ENCODE measurements at places on chromosomes 12 and 14. TPM values are rescaled to one million over a fixed set of nuclear protein-coding genes. Genes with fewer than 3 reads are reported as not detected.

DNA sequence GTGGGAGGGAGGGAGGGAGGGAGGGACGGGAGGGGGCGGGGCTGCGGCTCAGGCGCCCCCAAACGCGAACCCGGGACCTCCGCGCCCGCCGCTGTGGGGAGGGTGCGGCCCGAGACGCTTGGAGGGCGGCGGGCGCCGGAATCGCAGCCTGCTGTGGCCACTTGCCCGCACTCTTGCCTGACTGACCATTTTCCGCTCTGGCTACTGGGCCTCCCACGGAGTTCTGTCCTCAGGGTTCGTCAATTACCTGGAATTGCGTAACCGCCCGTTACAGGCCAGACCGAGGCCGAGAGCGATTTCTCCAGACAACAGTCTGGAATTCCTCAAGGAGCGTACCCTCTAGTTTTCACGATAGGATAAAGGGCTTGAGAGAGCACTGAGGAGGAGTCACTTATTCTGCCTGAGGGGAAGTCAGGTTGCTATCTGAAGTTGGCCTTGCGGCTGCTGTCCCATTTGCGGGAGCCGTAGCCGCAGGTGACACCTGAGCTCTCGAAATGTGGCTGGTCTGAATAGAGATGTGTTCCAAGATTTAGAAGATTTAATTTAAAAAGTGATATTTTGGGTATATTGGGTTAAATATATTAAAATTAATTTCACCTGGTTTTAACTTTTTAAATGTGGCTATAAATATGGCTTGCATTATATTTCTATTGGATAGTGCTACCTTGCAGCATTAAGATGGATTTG, 446 bp upstream of the ZNF641 start:
- H3K27me3 ChIP-seq: no peaks in the 10 kb centered on the region
- peak; percentile 55 for ATAC-seq
- H3K4me3 ChIP-seq: peak overlapping the region; percentile 77
- peak overlapping the region; percentile 64 for H3K27ac ChIP-seq
- peaks cover 20% of the 10 kb centered on the region for H3K36me3 ChIP-seq

GRCh38 chr12:104538891-104539462, 82.2 kb downstream of the CHST11 start:
- H3K36me3 ChIP-seq: peaks cover 12% of the 10 kb centered on the region
- H3K27ac ChIP-seq: no peak overlapping the region
- H3K4me1 ChIP-seq: peaks cover 42% of the 10 kb centered on the region
- no peaks in the 10 kb centered on the region for H3K27me3 ChIP-seq
- no peak overlapping the region for H3K4me3 ChIP-seq

DNA sequence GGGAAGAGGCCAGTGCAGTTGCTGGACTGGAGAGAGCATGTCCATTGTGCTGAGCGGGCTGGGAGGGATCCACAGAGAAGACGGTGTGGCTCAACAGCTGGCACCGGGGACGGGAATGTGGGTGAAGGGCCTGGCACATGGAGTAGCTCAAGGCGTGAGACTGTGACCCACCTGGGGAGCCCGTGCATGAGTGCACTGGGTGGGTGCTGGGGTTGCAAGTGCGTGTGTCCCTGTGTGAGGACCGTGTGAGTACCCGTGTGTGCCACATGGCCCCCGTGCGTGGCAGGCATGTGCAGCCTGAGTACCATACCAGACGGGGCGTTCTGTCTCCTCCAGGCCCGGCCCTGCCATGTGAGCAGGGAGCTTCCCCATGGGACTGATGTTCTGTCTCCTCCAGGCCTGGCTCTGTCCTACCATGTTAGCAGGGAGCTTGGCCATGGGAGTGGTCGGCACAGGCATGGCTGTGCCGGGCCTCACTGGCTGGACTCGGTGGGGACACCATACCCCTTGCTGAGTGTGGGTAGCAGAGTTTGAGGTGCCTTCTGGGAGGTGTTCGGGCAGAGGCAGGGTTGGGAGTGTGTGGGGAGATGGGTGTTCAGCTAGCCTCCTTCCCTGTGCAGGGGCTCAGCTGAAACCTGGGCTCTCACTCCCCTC, 234.4 kb downstream of the TMEM121 start:
- H3K4me3 ChIP-seq: no peak overlapping the region
- H3K27me3 ChIP-seq: peaks cover 5% of the 10 kb centered on the region
- no peak overlapping the region for H3K27ac ChIP-seq
- H3K4me1 ChIP-seq: no peaks in the 10 kb centered on the region

GRCh38 chr14:99656171-99656570, 11.2 kb downstream of the HHIPL1 start:
- ATAC-seq: no peak
- H3K4me1 ChIP-seq: no peaks in the 10 kb centered on the region
- peaks cover 41% of the 10 kb centered on the region for H3K27me3 ChIP-seq
- no peak overlapping the region for H3K27ac ChIP-seq
- no peaks in the 10 kb centered on the region for H3K36me3 ChIP-seq
- no peak overlapping the region for H3K4me3 ChIP-seq

GRCh38 chr12:58915634-58916033, 4.7 kb downstream of the LRIG3 start:
- no peaks in the 10 kb centered on the region for H3K4me1 ChIP-seq
- no peak overlapping the region for H3K4me3 ChIP-seq
- H3K27me3 ChIP-seq: peaks cover 17% of the 10 kb centered on the region
- H3K36me3 ChIP-seq: no peaks in the 10 kb centered on the region

- H3K27ac ChIP-seq: no peak overlapping the region
- no peaks in the 10 kb centered on the region for H3K36me3 ChIP-seq
- no peak for ATAC-seq
- no peaks in the 10 kb centered on the region for H3K4me1 ChIP-seq
- H3K4me3 ChIP-seq: no peak overlapping the region
- peaks cover 29% of the 10 kb centered on the region for H3K27me3 ChIP-seq
Observed at GRCh38 chr12:125346362-125346761, 281.1 kb downstream of the AACS start.

GRCh38 chr12:26979733-26980132, 34.5 kb downstream of the TM7SF3 start:
- peaks cover 4% of the 10 kb centered on the region for H3K4me1 ChIP-seq
- no peaks in the 10 kb centered on the region for H3K27me3 ChIP-seq
- no peak overlapping the region for H3K4me3 ChIP-seq
- peaks cover 52% of the 10 kb centered on the region for H3K36me3 ChIP-seq
- ATAC-seq: no peak

GRCh38 chr12:125079648-125080645, 14.7 kb downstream of the AACS start:
- no peak overlapping the region for H3K4me3 ChIP-seq
- H3K27ac ChIP-seq: no peak overlapping the region
- ATAC-seq: no peak
- H3K4me1 ChIP-seq: no peaks in the 10 kb centered on the region

DNA sequence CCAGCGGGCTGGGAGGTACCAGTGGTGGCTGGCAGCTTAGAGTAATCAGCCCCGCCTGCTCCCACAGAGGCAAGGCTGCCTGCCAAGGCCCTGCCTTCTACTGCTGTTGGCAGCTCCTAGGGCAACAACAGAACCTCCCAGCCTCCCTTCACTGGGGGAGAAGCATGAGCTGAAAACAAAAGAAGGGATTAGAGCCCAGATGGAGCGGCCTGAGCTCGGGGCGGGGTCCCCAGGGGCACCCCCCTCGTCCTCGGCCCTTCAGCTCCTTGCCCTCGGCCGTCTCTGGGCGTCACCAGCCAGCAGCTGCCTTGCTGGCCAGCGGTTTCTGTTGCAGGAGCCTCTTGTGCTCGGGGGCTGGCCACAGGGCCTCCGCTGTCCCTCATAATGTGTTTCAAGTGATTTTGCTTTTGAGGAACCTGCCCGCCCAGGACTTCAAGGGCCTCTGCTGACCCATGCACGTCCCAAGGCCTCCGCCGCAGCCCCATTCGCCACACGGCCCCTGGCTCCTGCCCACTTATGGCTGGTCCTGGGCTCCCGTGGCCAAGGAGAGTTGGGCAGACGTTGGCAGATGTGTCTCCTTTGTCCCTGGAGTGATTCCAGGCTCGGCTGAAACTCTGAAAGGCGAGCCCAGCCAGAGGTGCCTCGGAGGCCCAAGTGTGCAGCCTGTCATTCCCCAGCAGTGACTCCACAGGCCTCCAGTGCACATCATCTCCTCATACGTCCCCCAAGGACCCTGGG, 49.7 kb downstream of the PSMA6 start:
- no peaks in the 10 kb centered on the region for H3K27me3 ChIP-seq
- no peak overlapping the region for H3K4me3 ChIP-seq
- ATAC-seq: peak; percentile 62
- H3K4me1 ChIP-seq: no peaks in the 10 kb centered on the region
- peak overlapping the region; percentile 43 for H3K27ac ChIP-seq
- no peaks in the 10 kb centered on the region for H3K36me3 ChIP-seq

GRCh38 chr14:101496776-101497683, 64.3 kb upstream of the DIO3 start:
- H3K27ac ChIP-seq: no peak overlapping the region
- H3K4me3 ChIP-seq: no peak overlapping the region
- H3K36me3 ChIP-seq: no peaks in the 10 kb centered on the region
- no peaks in the 10 kb centered on the region for H3K4me1 ChIP-seq
- peaks cover 22% of the 10 kb centered on the region for H3K27me3 ChIP-seq

DNA sequence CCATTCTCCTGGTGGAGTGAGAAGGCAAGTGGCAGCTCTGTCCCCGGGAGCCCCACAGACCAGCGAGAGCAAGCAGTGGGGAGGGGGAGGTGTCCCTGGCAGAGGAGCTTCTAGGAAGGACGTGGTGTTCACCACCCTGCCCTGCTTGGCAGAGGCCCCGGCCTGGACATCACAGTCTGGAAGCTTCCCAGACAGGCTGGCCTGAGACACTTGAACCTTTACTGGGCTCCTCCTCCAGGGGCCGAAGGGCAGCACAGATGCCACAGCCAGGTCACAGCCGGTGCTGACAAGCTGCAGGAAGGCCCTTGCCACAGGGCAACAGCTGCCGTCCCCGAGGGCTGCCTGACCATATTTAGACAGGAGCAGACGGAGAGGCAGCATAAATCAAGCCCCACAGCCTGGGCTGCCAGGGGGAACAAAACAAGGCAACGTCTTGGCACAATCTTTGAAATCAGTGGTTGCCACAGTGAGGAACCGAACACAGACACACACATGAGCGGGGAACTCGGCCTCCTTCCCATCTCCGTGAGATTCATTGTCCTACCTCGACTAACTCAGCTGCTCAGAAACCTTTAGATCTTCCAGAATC, 28.5 kb downstream of the PRIMA1 start:
- H3K4me1 ChIP-seq: no peaks in the 10 kb centered on the region
- H3K27me3 ChIP-seq: peaks cover 34% of the 10 kb centered on the region
- no peak for ATAC-seq
- H3K4me3 ChIP-seq: no peak overlapping the region
- H3K36me3 ChIP-seq: no peaks in the 10 kb centered on the region

DNA sequence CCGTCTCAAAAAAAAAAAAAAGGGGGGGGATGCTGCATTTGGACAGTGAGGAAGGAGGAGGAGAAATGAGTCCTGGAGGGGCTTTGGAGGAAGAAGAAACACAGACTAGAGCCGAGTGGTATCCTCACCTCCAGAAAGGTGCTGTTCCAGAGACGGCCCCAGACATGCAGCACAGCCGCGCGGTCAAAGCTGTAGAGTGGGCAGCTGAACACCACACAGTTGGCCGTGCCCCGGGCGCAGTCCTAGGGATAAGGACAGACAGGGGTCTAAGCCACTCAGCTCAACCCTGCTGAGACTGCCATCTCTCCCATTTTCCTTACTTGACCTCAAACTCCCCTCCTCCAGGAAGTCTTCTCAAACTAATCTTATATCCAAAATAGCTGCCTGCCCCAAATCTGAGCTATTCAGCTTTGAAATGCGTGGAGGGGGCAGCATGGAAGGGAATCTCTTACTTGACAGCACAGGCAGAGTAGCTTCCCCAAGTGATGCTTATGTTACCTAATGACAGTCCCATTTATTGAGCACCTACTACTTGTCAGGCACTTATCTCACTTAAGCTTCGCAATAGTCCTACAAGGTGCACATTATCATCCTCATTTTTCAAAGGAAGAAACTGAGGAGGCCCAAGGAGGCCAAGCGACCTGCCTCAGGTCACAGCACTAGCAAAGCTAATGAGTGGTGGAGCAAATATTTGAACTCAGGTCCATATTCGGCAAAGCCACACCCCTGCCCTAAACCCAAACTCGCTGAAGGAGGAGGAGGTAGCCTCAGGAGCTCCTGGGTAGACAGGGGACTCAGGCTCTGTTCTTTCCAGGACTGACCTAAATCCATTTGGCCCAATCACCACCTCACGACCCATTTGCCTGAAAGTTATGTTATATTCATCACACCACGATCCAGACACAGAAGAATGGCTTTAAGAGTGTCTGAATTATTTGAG, 18.7 kb downstream of the ITGA7 start:
- no peak for ATAC-seq
- H3K27me3 ChIP-seq: no peaks in the 10 kb centered on the region
- no peak overlapping the region for H3K4me3 ChIP-seq
- no peaks in the 10 kb centered on the region for H3K4me1 ChIP-seq

- H3K4me1 ChIP-seq: peaks cover 5% of the 10 kb centered on the region
- no peaks in the 10 kb centered on the region for H3K36me3 ChIP-seq
- no peak overlapping the region for H3K27ac ChIP-seq
- no peak for ATAC-seq
- H3K4me3 ChIP-seq: peak overlapping the region; percentile 4
- peaks cover 4% of the 10 kb centered on the region for H3K27me3 ChIP-seq
Observed at GRCh38 chr14:74610199-74610865, 1.7 kb downstream of the LTBP2 start.

Gene AGAP2
- 34.9 TPM for total RNA-seq

Gene GALNT6
- 7.2 TPM for total RNA-seq

Gene CMA1
- total RNA-seq: 0.80 TPM

Gene STX2
- total RNA-seq: 18.2 TPM

Gene POTEM
- not detected for total RNA-seq

Gene KRT77
- total RNA-seq: not detected

Gene TROAP
- total RNA-seq: 56.5 TPM

Gene MIA2
- 15.4 TPM for total RNA-seq

Gene ZDHHC22
- total RNA-seq: not detected

Gene IRAK3
- total RNA-seq: 1.4 TPM

Data from activated T-helper 17 cell treated with anti-CD3 and anti-CD28 coated beads, Interleukin-2, amount 50 U/mL, for 72 hours (primary cell).